ENCODE measurements at places on chromosomes 1 and 21.

DNA sequence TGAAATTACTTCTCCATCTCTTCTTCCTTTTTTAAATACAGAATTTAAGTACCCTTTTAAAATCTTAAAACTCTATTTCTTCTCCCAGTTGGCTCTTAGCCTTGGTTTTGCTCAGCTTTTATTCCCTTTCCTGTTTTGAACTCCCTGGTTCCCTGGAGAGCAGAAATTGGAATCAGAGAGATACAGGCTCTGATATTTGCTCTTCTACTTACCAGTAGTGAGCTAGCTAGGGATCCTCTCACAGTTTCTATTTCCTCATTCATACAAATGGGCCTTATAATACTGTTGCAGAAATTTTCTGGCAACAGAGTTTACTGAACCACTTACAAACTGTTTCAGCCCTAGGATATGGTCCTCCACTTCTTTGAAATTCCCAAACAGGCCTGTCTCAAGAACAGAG is 606.3 kb downstream of the NUF2 start:
- DNase-seq, result no peak

DNA sequence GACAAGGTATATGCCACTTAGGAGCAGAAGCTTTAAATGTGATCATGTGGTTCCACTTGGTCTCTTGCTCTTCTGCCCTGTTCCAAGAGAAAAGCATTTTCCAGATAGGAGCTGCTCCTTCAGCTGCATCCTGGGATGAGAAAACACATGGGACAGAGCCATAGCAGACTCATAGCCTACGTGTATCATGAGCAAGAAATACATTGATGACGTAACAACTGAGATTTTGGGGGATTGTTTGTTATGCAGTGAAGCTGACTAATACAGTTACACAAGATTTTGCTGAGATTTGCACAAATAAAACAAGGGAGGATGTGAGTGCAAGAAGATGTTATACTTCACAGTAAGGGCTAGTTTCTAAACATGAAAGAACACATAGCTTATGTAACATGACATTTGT is 36.0 kb upstream of the IRF2BP2 start:
- no peak for DNase-seq

- no peak for DNase-seq
Measured at GRCh38 chr1:56084246-56084645, 495.1 kb downstream of the PLPP3 start.

GRCh38 chr1:66676613-66677298 is 75.5 kb upstream of the DYNLT5 start:
- no peak for DNase-seq

DNA sequence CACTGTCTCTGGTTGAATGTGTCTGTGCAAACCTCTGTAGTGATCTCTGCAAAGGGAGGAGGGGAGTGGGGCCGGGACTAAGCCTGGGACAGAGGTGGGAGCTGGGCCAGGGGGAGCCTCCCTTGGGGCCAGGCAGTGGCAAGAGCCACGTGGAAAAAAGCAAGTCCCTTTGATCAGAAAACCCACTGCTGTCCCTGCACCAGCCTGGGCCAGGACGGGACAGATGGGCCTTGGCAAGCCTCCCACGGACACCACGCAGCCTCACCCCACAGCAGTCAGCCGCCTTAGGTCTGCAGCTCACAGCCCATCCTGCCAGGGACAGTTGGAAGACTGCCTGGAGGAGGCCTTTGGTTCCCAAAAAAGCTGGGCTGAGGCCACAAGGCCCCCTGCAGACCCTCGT is 11.7 kb upstream of the TRAPPC10 start:
- DNase-seq, result no peak

DNA sequence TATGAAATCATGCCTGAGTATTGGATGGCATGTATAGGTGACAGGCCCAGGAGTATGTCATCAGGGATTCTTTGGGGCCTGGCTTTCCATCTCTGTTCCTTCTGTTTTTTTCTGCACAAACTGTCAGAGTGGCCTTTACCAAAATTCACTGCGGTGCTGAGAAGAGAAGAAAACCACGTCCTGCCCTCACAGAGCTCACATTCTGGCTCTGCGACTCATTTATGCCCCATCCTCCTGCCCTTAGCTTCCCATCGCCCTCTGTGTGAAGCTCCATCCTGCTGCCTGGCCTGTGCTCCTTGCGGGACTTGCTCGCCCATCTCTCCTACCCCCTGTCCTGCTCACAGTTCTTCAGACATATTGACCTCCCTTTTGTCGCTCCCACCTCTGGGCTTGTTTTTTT is 73.4 kb downstream of the HUNK start:
- no peak for DNase-seq

DNA sequence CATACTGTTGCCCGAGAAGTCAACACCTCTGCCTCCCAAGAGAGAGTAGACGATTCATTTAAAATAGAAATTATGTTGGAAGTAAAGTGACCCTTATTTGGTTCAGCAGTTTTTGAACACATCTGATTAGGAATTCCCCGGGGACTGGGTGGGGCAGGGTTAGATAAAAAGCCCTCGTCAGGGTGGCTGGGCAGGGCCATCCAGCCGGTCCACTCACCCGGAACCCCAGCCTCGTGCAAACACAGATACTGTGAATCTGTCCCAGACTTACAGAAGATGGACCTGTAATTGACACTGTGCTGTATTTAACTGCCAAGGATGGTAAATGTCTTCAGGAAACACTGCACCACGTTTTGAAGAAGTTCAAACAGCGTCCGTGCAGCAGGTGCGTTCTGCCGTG is 63.7 kb downstream of the PRDM16 start:
- no peak for DNase-seq

GRCh38 chr21:28604946-28605537 is 387.6 kb downstream of the LTN1 start:
- no peak for DNase-seq

DNA sequence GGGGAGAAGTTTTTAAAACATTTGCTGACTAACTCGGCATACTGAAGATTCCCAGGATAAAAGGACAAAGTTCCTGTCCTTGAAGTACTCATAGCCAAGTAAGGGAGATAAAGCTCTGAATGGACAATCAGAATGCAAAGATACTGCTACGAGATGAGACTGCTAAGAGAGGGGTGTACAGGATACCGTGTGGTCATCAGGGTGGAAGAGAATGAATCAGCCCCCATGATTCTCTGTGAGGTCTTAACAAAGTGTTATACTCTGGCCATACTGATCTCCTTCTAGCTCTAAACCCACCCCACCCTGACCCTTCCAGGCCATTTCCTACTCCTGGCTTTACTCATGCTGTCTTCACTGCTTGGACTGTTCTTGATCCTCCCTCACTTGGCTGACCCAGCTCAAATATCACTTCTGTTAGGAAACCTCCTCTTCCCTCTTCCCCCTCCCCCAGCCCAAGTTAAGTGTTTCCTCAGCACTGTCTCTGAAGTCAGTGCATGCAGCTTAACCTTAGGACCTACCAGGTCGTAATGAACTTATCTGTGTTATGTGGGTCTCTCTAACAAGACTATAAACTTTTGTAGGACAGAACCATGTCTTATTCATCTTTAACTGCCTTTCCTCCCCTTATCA is 15.8 kb upstream of the MAGOH start:
- DNase-seq, result no peak

- no peak for DNase-seq
Measured at GRCh38 chr1:59638231-59638711, 176.5 kb upstream of the HOOK1 start.

DNA sequence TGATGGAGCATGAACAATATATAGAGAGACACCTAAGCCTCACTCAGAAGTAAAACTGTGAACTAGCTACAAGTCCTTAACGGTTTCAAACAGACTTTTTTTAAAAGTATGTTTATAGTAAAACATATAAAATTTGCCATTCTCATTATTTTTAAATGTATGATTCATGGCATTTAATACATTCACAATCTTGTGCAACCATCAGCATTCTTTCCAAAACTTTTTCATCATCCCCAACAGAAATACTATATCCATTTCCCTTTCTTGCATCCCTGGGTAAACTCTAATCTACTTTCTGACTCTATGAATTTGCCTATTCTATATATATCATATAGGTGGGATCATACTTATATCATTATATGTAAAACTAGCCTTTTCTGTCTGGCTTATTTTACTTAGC is 25.5 kb downstream of the EVI5 start:
- DNase-seq, result no peak

GRCh38 chr1:33300673-33301072 is 20.2 kb downstream of the A3GALT2 start:
- DNase-seq, result no peak

- no peak for DNase-seq
Measured at GRCh38 chr1:24920533-24920925, 9.5 kb downstream of the RUNX3 start.

GRCh38 chr1:56115701-56116100 is 463.7 kb downstream of the PLPP3 start:
- DNase-seq, result no peak

DNA sequence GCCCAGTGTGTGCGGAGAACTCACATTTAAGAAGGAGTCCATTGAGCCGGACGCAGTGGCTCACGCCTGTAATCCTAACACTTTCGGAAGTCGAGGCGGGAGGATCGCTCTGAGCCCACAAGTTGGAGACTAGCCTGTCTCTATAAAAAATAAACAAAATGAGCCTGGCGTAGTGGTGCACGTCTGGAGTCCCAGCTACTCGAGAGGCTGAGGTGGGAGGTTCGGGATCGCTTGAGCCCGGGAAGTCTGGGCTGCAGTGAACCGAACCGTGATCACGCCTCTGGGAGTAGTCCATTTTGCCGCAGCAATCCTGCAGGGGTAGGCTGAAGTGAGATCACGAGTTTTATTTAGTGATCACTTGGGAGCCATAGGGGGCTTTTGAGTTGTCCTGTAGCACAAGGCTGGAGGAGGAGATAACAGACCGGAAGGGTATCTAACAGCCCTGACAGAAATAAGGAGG is 497 bp upstream of the FUCA1 start:
- DNase-seq, result no peak

GRCh38 chr1:43437031-43437973 is 16.4 kb downstream of the HYI start:
- no peak for DNase-seq

DNA sequence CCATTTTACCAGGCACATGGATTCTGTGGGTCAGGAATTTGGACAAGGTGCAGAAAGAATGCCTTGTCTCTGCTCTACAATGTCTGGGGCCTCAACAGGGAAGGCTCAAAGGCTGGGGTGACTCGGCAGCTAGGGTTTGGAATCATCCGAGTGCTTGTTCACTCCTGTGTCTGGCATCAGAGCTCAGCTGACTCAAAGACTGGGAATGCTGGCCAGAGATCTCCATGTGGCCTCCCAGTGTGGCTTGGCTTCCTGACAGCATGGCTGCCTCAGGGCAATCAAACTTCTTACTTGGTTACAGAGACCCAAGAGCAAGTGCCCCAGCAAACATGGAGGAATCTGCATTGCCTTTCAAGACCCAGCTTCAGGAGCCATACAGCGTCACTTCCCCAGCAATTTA is 110.5 kb downstream of the TOMM20 start:
- no peak for DNase-seq

- no peak for DNase-seq
Measured at GRCh38 chr21:33132054-33132453, 62.1 kb downstream of the OLIG1 start.

DNA sequence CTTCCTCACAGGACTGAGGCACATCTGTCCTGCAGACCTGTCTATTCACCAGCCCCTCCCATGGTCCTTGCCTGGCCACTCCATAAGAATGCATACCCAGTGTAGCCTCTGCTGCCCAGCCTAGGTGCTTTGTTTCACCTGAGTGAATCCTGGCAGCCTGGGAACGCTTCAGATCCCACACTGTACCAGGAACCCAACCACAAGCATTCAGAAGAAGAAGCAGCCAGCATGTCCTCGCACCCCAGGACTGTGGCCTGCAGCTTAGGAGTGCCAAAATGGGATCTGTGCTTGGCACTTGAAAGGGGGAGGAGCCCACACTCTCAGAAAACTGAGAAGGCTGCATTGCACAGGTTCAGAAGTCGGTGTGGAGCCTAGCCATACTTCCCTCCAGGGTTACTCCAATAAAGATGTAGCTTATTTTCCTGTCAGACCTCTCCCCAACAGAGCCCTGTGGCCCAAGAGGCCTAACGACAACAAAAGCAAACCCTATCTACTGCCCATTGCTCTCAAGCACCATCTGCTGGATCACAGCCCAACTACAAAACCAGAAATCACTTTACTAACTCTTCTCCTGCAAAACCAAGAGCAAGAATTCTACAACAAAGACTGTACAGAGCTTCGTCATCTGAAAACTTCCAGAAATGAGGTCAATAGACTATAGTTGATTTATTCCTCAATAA is 923.1 kb upstream of the NEGR1 start:
- DNase-seq, result no peak

DNA sequence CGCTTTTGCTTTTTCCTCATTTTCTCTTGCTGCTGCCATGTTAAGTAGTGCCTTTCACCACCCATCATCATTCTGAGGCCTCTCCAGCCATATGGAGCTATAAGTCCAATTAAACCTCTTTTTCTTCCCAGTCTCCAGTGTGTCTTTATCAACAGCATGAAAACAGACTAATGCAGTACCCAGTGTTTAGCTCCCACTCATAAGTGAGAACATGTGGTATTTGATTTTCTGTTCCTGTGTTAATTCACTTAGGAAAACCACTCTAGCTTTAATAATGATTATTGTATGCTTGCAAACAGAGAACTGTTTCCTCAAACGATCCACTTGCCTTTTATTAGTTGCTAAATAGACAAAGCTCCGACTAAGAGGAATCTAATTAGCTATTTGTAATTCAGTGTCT is 43.3 kb downstream of the IL23R start:
- DNase-seq, result no peak

DNA sequence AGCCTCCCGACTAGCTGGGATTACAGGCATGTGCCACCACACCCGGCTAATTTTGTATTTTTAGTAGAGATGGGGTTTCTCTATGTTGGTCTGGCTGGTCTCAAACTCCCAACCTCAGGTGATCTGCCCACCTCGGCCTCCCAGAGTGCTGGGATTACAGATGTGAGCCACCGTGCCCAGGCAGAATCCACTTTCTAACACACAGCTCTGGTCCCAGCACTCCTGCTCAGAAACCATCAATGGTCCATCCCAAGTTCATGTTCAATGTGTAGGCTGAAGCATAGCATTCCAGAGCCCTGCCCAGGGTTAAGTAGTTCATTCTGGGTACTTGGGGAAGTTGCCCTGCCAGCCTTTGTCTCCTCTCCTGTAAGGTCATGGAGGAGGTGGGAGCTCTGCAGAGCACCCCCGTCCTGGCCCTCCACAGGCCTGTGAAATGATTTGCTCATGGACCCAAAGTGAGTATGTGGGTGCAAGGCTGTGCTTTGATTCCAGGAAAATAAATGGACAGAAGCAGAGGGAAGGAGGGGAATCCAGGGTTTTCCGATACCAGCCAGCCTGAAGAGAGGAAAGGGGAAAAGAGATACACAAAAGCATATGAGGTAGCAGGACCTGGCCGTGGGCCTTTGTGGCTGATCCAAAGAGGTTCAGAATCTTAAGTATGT is 55.2 kb downstream of the NENF start:
- DNase-seq, result no peak
